CD4-positive, alpha-beta T cell (primary cell): ENCODE measurements at places on chromosomes 7 and 10.

- DNase-seq: no peak
Measured at GRCh38 chr10:131736321-131736980, 164.4 kb upstream of the PPP2R2D start.

- DNase-seq: no peak
Measured at GRCh38 chr10:133358162-133358924, 524 bp upstream of the FUOM start.

- peak; percentile 56 for DNase-seq
Measured at GRCh38 chr10:3806603-3807002, 21.6 kb upstream of the KLF6 start.

- no peak for DNase-seq
Measured at GRCh38 chr7:135713836-135714470, 14.0 kb downstream of the SLC13A4 start.

GRCh38 chr7:3754493-3755341 lies 453.7 kb downstream of the SDK1 start:
- no peak for DNase-seq

GRCh38 chr10:48470893-48471805 lies 133.7 kb downstream of the ARHGAP22 start:
- DNase-seq: no peak

GRCh38 chr10:64368298-64368697 lies 847.1 kb downstream of the REEP3 start:
- no peak for DNase-seq

GRCh38 chr10:100810091-100810834 lies 64.9 kb downstream of the PAX2 start:
- DNase-seq: no peak

DNA sequence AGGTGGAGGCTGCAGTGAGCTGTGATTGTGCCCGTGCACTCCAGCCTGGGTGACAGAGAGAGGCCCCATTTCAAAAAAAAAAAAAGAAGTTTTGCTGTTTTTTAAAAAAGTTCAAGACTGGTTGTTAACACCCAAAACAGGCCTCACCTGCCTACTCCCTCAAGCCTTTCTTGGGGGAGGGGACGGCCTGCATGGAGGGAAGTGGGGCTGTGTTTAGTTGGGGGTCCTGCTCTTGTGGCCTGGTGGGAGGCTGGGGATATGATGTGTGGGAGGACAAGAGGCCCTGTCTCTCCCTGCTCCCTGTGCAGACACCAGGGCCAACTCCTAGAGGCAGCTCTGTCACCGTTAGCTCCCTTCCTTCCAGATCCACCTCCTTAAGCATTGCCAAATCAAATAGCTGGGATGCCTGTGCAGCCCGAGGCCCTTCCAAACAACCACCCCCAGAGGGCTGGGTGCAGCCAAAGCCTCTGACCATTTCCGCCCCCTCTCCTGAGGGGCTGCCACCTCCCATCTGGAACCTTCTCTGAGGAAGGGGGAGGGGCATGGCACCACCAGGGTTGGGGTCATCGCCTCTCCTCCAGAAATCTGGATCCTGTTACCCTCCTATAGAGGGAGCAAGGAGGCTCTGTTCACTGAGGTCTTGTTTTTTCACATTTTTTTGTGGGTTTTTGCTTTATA lies 32.9 kb upstream of the ANKRD2 start:
- no peak for DNase-seq

- no peak for DNase-seq
Measured at GRCh38 chr7:10429511-10429910, 544.2 kb upstream of the PHF14 start.
